ENCODE measurements at places on chromosomes 5 and 9. TPM values are rescaled to one million over a fixed set of nuclear protein-coding genes. Genes with fewer than 3 reads are reported as not detected.

GRCh38 chr9:22157276-22157675 is 148.2 kb upstream of the CDKN2B start:
- H3K27me3 ChIP-seq, result no peaks in the 10 kb centered on the region
- DNase-seq, result peak; percentile 84
- H3K27ac ChIP-seq, result peak overlapping the region; percentile 75
- peaks cover 28% of the 10 kb centered on the region for H3K4me1 ChIP-seq
- H3K36me3 ChIP-seq, result no peaks in the 10 kb centered on the region

- DNase-seq, result no peak
- H3K4me1 ChIP-seq, result no peaks in the 10 kb centered on the region
- H3K4me3 ChIP-seq, result no peak overlapping the region
- H3K36me3 ChIP-seq, result no peaks in the 10 kb centered on the region
Observed at GRCh38 chr9:4569101-4569500, 78.8 kb downstream of the SLC1A1 start.

GRCh38 chr9:133792721-133793470 is 54.7 kb upstream of the SARDH start:
- H3K27ac ChIP-seq, result no peak overlapping the region
- H3K4me3 ChIP-seq, result no peak overlapping the region
- peaks cover 2% of the 10 kb centered on the region for H3K4me1 ChIP-seq
- DNase-seq, result peak; percentile 37
- H3K36me3 ChIP-seq, result peaks cover 4% of the 10 kb centered on the region

GRCh38 chr5:65034029-65034812 is 265.5 kb downstream of the CWC27 start:
- H3K4me3 ChIP-seq, result no peak overlapping the region
- peak overlapping the region; percentile 97 for H3K27ac ChIP-seq
- no peaks in the 10 kb centered on the region for H3K27me3 ChIP-seq
- DNase-seq, result no peak
- H3K36me3 ChIP-seq, result no peaks in the 10 kb centered on the region
- H3K4me1 ChIP-seq, result peaks cover 6% of the 10 kb centered on the region

VPS13A gene
- 31.7 TPM for total RNA-seq

GRCh38 chr9:130854092-130854491 is 19.0 kb downstream of the ABL1 start:
- peaks cover 26% of the 10 kb centered on the region for H3K4me1 ChIP-seq
- H3K27me3 ChIP-seq, result no peaks in the 10 kb centered on the region
- DNase-seq, result peak; percentile 56
- no peak overlapping the region for H3K4me3 ChIP-seq
- peaks cover 33% of the 10 kb centered on the region for H3K36me3 ChIP-seq
- peak overlapping the region; percentile 27 for H3K27ac ChIP-seq

NPR3 gene
- 0.50 TPM for total RNA-seq

DNA sequence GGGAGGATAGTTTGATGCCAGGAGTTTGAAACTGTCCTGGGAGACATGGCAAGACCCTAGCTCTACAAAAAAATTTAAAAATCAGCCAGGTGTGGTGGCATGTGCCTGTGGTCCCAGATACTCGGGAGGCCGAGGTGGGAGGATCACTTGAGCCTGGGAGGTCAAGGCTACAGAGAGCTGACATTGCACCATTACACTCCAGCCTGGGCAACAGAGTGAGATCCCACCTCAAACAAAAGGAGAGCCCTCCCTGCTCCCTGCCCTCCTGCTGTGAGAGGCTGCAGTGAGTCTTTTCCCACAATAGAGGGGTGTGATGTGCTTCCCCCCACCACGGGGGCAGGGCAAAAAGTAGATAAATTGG is 10.1 kb upstream of the CCDC187 start:
- no peaks in the 10 kb centered on the region for H3K4me1 ChIP-seq
- H3K27ac ChIP-seq, result no peak overlapping the region
- no peaks in the 10 kb centered on the region for H3K27me3 ChIP-seq
- H3K36me3 ChIP-seq, result no peaks in the 10 kb centered on the region

C9 gene
- total RNA-seq, result 0.07 TPM

- H3K4me1 ChIP-seq, result no peaks in the 10 kb centered on the region
- H3K27me3 ChIP-seq, result no peaks in the 10 kb centered on the region
Observed at GRCh38 chr5:161645264-161645663, 40.3 kb upstream of the GABRA6 start.

DNA sequence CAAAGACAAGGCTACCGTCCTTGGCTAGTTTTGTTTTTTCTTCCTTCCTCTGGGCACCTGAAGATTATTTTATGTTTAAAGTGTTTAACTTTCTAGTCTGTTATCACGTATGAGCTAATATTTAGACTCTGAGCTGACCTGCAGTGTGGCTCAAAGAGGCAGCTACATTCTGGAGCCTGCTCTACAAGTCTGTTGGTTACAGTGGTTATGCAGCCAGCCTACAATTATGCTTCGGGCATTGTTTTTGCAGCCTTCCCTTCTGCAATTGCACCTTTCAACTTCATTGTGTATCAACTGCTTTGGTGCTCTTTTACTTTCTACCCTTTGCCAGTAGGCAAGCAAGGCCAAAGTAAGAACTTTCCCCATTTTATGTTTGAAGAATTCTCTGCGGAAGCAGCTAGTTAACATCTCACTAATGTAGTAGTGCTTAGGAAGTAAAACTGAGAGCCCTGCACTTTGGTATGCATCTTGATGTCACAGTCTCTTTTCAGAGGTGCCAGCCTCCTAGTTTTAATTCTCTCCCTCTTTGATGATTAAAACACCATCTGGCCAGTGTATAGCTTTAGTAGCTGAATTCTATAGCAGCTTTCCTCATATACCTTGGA is 322.1 kb downstream of the FAM170A start:
- no peak overlapping the region for H3K4me3 ChIP-seq
- H3K4me1 ChIP-seq, result no peaks in the 10 kb centered on the region

- no peaks in the 10 kb centered on the region for H3K27me3 ChIP-seq
- H3K27ac ChIP-seq, result peak overlapping the region; percentile 72
- peak; percentile 98 for DNase-seq
- H3K4me3 ChIP-seq, result no peak overlapping the region
Observed at GRCh38 chr5:144697847-144698262, 527.2 kb downstream of the KCTD16 start.

BARHL1 gene
- not detected for total RNA-seq

DNA sequence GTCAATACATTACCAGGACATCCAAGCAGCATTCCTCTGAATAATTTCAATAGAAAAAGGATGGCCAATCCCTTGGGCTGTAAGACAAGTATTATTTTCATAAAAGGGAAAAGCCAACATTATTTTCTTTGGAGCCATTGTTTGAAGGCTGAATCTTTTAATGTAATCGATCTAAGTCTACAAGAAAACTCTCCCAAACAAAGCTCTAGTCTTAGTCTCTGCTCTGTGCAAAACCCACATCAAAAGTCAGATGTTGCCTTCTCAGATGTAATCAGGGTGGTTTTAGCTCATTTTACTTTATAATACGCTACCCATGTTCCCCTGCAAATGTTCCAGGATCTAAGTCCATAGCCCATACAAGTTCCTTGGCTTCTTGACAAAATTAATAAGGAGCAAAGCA is 325.6 kb downstream of the TRPM3 start:
- no peak overlapping the region for H3K27ac ChIP-seq
- H3K27me3 ChIP-seq, result no peaks in the 10 kb centered on the region
- no peaks in the 10 kb centered on the region for H3K36me3 ChIP-seq

DNA sequence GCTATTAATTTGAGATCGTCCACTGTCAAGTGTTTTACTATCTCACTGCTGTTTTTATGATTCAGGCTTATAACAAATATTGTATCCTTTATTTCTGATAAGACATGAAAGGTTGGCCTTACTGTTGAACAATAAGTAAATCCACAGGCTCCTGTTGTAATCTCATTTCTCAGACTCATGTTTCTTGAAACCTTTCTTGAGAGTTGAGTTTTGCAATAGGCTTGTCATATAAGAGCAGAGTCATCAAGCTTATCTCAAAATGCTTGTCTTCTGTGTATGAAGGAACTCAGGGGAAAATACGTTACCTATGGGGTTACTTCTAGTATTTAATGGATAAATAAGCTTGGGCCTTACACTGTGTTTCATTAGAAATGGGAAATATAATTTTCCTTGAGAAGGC is 9.2 kb upstream of the TLX3 start:
- H3K36me3 ChIP-seq, result no peaks in the 10 kb centered on the region
- H3K4me3 ChIP-seq, result no peak overlapping the region
- H3K27ac ChIP-seq, result no peak overlapping the region
- peaks cover 11% of the 10 kb centered on the region for H3K4me1 ChIP-seq

DNA sequence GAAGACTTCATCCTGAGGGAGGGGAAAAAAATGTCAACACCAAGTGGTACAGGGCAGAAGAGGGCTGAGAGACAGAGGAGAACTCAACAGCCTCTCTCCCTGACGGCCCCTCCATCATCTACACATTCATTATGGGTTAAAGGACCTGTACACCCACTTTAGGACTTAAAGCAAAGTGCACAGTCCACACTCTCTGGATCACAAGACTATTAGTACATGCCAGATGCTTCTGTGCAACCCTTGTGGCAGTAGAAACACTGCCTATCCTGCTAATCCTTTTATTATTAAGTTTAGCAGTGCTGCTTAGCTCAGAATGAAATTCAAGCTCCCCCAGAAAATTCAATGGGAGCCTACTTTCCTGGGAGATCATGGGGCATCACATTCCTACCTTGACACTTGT is 1.9 kb downstream of the FRMD3 start:
- DNase-seq, result no peak
- no peaks in the 10 kb centered on the region for H3K36me3 ChIP-seq
- no peak overlapping the region for H3K27ac ChIP-seq

DNA sequence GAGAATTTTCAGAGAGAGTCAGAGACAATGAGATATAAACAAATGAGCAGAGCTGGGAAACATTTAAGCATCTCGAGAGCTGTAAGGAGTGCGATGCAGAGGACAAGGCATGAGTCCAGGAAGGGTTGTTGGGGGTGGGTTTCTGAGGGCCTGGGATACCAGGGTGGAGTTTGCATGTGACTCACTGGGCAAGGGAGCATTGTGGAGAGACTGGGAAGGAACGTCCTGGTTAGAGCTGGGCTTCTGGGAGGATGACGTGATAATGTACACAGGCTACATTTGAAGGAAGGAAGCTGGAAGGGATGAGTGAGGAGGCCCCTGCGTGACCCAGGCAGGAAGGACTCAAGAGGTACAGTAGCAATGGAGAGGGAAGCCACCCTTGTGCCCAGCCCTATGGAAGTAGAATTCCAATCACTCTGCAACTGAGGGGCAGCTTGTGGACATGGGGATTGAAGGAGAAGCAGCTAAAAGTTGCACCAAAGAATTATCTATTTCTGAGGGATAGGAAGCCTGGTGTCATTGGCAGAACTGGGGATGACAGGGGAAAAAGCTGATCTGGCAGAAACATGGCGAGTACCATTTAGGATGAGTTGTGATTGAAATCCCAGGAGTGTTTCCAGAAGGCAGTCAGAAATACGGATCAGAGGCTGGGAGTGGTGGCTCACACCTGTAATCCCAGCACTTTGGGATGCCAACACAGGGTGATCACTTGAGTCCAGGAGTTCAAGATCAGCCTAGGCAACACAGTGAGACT is 59.3 kb upstream of the AFAP1L1 start:
- no peak overlapping the region for H3K4me3 ChIP-seq
- H3K27me3 ChIP-seq, result no peaks in the 10 kb centered on the region
- DNase-seq, result peak; percentile 100

SPEF2 gene
- 3.9 TPM for total RNA-seq

P4HA2 gene
- 214 TPM for total RNA-seq

DNA sequence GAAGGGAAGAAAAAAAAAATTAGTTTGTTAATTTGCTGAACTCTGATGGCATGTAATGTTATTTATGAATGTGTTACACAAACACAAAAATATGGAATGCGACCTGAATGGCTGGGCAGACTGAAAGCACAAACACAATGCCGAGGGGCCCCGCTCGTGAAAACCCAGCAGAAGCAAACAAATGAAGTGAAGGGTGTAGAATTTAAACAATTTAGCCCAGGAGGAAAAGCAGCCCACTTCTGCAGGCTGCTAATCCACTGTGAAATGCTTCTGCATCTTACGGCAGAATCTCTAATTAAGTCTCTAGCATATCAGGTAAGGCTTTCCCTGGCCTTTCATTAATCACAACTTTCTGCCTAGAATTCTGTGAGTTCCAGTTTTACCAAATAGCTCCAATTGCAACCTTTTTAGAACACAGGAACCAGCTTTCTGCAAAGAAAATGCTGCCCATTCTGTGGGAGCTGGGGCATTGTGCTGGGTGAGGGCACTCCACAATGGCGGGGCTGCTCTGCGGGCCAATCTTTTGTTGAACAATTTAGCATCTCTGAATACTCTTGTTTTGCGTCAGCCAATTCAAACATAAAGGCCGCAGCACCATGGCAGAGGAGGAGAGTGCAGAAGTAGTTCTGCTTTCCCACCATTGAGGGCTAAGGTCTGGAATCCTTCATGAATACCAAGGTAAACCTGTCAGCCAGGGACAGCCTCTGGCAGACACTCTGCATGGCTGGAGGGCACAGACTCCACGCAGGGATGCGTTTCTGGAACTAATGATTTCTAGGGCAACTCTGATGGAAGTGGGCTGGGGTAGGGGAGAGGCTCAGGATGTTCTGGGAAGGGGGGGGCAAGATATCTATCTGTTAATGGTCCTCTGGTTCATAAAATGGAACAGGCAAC is 66.4 kb downstream of the PTCH1 start:
- no peaks in the 10 kb centered on the region for H3K4me1 ChIP-seq
- peaks cover 3% of the 10 kb centered on the region for H3K36me3 ChIP-seq
- no peaks in the 10 kb centered on the region for H3K27me3 ChIP-seq
- DNase-seq, result no peak
- no peak overlapping the region for H3K27ac ChIP-seq

DNA sequence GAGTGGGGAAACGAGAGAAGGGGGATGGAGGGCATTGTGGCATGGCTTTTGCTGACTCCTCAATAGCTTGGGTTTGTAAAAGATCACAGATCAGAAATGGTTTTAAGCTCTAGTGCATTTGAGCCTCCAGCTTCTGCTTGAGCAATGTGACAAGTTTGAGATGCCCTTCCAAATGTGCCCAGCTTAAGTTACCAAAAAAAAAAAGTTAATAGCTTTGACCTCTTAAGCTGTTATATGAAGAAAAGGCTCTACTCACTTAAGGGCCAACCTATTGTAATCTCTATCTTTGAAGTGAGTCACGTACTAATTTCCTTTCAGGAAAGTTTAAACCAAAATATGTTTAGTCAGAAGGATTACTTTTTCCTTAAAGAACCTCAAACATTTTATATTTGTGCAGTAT is 428.8 kb upstream of the ACTBL2 start:
- no peak for DNase-seq
- no peaks in the 10 kb centered on the region for H3K27me3 ChIP-seq
- no peaks in the 10 kb centered on the region for H3K36me3 ChIP-seq
- no peaks in the 10 kb centered on the region for H3K4me1 ChIP-seq
- H3K4me3 ChIP-seq, result no peak overlapping the region
- H3K27ac ChIP-seq, result no peak overlapping the region

GRCh38 chr5:81225463-81225862 is 7.7 kb upstream of the CKMT2 start:
- no peaks in the 10 kb centered on the region for H3K36me3 ChIP-seq
- no peaks in the 10 kb centered on the region for H3K27me3 ChIP-seq
- no peak for DNase-seq
- no peak overlapping the region for H3K4me3 ChIP-seq

DNA sequence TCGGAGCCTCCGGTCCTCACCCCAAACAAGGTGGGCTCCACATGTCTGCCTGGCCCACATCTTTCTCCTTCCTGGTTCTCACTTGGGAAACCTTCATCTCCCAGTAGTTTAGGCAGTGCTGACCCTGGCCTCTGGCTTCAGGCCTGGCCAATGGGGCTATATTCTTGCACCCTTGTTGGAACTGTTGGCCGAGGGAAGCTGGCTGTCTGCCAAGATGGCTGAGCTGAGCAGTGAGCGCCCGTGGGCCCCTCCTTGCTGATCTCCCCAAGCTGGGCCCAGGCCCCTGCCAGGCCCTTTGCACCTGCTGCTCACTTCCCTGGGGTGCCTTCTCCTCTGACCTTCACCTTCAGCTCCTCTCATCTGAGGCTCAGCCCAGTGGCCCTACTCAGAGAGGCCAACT is 31.3 kb downstream of the TSPAN17 start:
- H3K4me3 ChIP-seq, result no peak overlapping the region
- H3K27ac ChIP-seq, result no peak overlapping the region
- DNase-seq, result no peak
- H3K27me3 ChIP-seq, result peaks cover 48% of the 10 kb centered on the region
- no peaks in the 10 kb centered on the region for H3K36me3 ChIP-seq
- H3K4me1 ChIP-seq, result peaks cover 2% of the 10 kb centered on the region
